ENCODE measurements at places on chromosomes 12 and 14. TPM values are rescaled to one million over a fixed set of nuclear protein-coding genes. Genes with fewer than 3 reads are reported as not detected.

The LBHD2 gene
- total RNA-seq = not detected

GRCh38 chr12:6556857-6557256, 1.0 kb upstream of the IFFO1 start:
- DNase-seq = no peak

DNA sequence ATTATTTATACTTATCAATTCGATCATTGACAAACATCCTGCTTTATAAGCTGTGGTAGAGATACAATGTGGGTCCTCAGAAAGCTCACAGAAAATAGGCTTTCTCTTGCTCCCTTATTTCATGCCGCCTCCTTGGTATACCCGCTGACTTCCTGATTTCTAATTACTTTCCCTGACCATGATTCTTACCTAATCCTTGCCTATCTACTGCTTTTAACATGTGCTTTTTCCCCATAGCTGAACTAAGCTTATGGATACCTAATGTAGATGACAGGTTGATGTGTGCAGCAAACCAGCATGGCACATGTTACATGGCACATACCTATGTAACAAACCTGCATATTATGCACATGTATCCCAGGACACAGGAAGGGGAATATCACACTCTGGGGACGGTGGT, 65.1 kb downstream of the ITPR2 start:
- no peak for DNase-seq

DNA sequence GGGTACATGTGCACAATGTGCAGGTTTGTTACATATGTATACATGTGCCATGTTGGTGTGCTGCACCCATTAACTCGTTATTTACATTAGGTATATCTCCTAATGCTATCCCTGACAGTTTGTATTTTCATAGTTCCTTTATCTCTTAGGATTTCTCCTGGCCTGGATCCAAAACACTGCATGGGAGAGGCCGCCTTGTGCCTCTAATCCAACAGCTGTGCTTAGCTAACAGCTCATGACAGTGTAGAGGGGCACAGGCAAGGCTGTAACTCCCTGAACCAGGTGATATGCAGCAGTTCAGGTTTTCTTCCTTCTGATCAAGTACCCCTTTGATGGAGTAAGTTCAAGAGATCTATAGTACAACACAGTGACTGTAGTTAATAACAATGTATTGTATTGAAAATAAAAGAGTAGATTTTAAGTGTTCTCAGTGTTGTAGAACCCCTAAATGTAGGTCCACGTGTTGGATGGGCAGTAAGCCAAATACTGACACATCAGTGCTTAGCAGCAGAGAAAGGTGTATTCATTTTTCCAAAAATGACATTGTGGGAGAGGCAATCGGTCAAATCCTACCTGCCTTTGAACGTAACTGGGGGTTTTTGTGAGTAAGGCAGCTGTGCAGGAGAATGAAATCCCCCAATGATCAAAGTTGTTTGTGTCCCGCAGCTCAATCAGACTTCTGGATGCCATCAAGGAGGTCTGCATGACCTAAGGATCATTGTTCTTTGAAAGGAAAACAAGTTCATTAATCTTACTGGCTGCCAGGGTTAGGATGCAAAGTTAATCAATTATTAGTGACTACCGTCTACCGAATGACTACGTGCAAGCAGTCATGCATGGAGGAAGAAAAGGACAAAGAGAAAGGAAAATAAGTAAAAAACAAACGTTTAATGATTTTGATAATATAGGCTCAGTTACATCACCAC, 89.3 kb upstream of the FGD4 start:
- no peak for DNase-seq
